Fibroblast of gingiva (primary cell): ENCODE measurements at places on chromosomes 2 and 18.

GRCh38 chr2:236170590-236171165 lies 2.5 kb upstream of the GBX2 start:
- DNase-seq = no peak

- DNase-seq = no peak
Measured at GRCh38 chr2:60424233-60424632, 129.2 kb downstream of the BCL11A start.

DNA sequence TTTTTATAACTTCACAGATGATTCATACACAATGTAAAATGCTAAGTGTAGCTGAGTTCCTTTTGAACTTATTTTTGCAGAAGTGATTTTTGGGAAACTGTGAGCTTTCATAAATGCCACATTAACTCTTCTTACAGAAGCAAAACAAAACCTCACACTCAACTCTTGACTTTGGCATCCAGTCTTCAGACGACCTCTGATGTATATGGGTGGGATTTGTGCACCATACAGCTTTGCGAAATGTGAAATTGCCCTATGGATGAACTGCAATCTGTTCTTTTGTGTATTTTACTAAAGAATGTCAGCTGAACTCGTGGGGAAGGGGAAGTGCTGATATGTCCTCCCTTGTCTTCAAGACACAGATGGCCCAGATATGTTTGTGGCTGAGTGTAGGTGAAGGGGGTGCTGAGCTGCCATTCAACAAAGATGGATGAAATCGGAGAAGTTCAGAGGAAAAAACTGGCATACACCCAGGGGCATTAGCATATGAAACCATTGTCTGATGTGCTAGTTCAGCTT lies 218.3 kb downstream of the PTGR3 start:
- DNase-seq = no peak

DNA sequence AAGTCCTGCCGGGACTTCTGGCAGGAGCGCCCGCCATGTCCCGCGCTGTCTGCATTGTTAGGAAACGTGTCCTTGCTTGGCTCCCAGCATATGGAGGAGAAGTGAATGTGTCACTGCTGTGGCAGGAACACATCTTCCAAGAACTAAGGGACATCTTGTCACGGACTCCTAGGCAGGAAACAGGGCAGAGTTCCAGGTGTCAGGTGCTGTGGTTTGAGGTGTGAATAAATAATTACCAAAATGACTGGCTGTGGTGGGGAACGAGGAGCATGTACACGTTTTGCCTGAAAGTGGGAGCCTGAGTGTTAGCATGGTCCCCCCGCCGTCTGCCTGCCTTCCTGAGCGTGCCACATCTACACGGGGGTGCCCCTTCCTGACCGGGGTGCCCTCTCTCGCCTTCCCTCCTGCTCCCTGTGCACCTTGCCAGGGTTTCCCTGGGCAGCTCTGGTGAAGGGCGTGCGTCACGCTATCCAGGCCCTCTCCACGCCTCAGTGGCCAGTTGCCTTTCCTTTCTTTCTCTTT lies 237.5 kb downstream of the LDLRAD4 start:
- no peak for DNase-seq

DNA sequence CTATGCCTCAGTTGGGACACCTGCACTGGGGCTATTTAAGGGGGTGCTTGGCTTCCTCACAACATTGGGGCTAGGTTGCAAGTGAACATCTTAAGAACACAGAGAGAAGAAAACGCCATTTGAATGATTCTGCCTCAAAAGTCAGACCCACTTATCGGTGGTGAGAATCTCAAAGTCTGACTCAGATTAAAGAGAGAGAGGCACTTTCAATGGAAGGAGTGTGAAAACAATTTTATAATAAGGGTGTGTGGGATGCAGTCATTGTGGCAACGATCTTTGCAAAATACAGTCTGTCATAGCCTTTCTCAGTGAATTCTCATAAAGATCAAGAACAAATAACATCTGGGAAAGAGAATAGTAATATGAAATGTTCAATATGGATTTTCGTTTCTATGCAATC lies 41.8 kb downstream of the CCDC102B start:
- no peak for DNase-seq

GRCh38 chr2:176455816-176456291 lies 186.6 kb downstream of the MTX2 start:
- peak; percentile 57 for DNase-seq

- no peak for DNase-seq
Measured at GRCh38 chr2:96913117-96913397, 43.2 kb upstream of the SEMA4C start.

GRCh38 chr18:54086046-54086802 lies 138.2 kb downstream of the MBD2 start:
- DNase-seq = no peak

GRCh38 chr18:73961804-73962203 lies 185.8 kb downstream of the FBXO15 start:
- no peak for DNase-seq

DNA sequence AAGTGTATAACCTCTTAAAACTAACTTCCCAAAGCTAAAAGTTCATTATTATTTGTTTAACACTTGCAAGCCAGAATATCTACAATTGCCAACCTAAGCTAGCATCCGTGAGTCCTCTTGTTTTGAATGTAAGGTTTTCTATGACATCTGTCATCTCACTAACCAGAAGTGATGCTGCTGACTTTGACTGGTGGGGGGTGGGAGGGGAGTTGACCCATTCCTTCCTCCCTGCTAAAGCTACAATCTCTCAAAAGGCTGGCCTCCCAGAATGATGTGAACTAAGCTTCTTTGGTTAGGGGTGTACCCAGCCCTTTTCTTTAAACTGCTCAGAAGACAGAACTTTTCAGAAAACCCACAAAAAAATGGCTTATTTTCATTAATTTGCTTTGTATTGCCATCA lies 280.6 kb downstream of the ZEB2 start:
- DNase-seq = no peak

DNA sequence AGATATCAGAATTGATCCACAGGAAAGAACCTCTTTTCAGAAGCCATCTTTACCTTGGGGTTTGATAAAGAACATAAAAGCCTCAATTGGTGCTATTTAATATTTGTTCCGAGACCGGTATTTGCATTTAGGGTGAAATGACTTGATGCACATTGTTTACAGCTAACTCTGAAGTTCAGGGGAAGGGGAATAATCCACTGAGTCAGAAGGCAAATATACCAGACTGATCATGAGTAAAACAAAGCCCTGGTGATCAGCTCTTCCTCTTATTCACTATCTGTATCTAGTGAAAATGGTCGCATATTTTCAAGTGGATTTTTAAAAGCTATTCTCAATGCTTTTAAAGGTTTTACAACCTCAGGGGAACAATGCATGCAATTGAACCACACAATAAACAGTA lies 53.0 kb upstream of the ATP8B1 start:
- DNase-seq = no peak

DNA sequence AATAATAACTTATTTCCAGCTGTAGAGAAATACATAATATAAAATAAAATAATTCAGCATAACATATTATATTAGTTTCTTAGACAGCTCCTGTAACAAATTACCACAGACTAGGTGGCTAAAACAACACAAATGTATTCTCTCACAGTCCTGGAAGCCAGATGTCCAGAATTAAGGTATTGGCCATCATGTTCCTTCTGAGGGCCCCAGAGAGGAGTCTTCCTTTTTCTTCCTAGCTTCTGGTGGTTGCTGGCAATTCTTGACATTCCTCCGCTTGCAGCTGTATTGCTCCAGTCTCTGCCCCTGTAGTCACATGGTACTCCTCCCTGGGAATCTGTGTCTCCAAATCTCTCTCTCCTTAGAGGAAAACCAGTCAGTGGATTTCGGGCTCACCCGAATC lies 146.8 kb downstream of the RBM43 start:
- peak; percentile 7 for DNase-seq

GRCh38 chr2:47607005-47607679 lies 175.8 kb upstream of the MSH6 start:
- no peak for DNase-seq

DNA sequence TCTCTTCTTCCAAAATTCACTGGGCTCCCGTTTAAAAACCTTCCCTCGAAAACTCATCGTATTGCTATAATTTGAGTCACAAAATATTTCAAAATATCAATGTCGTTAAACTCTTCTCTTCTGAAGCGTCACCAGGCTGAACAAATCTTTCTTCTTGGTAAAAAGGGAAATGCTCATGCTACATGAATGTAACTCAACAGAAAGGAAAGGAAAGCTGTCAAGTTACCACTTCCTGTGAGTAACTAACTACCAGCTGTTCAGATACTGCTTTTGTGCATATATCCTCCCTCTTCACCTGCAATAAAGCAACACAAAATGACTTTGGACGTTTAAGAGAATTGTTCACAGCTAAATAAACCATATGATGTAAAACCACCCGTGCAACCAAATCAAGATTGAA lies 95.4 kb downstream of the DOCK10 start:
- no peak for DNase-seq

DNA sequence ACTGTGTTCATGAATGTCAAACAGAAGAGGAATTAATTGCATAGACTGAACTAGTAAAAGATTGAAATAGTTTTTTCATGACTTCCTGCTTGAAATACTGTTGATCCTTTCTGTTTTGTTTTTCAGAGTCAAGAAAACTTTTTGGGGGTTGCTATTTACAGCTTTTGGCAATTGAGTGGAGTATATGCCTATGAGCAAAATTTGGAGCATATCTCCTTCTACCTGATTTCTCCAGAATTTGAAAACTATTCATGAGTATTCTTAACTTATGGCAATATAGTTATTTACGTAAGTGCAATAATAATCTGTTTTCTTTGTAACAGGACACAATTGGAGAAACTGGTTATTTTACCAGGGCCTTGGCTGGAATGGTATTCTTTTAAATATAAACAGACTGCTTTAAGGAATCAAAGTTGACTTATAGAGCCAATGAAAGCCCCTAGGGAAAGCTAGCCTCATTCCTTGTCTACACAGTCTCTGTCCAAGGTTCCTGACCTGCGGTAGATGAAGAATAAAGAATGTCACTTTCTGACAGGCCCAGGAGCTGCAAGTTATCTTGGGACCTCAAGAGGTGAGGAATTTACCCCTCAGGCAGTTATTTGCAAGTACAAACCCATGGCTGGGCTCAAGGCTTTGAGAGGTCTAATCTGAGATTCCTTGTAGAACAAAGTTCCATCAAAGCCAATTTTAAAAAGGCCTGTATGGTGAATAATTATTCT lies 193.5 kb upstream of the NDUFV2 start:
- DNase-seq = no peak

- DNase-seq = no peak
Measured at GRCh38 chr2:50674876-50675275, 357.1 kb downstream of the NRXN1 start.

- DNase-seq = peak; percentile 42
Measured at GRCh38 chr2:65024149-65024829, 31.9 kb upstream of the CEP68 start.

GRCh38 chr2:162113776-162114168 lies 38.3 kb downstream of the GCG start:
- DNase-seq = peak; percentile 43
